Hematopoietic multipotent progenitor cell treated with erythropoietin and hydrocortisone succinate and interleukin-3 and kit ligand, for 8 days (in vitro differentiated cells): ENCODE measurements at places on chromosomes 16 and 17.
A peak's percentile ranks its signal among the peaks of the same experiment; 100 is the strongest.

DNA sequence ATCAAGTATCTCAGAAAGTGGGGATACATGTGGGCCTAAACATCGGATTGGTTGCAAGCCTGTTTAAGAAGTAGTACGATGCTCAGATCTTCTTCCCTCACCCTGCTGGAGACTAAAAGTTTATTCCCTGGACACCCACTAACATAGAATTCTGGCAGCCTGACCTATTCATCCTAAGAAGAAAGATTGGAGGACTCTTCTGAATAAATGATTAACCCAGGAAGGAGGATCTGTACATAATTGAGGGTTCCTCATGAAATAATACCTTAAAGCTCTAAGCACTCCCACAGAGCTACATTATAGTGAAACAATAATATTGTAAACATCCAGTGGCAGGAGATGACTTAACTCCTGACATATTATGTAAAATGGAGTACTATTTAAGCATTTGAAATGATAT is 111.7 kb downstream of the NLK start:
- DNase-seq, result no peak

GRCh38 chr16:67206838-67207248 is 7.9 kb downstream of the ELMO3 start:
- DNase-seq, result no peak

DNA sequence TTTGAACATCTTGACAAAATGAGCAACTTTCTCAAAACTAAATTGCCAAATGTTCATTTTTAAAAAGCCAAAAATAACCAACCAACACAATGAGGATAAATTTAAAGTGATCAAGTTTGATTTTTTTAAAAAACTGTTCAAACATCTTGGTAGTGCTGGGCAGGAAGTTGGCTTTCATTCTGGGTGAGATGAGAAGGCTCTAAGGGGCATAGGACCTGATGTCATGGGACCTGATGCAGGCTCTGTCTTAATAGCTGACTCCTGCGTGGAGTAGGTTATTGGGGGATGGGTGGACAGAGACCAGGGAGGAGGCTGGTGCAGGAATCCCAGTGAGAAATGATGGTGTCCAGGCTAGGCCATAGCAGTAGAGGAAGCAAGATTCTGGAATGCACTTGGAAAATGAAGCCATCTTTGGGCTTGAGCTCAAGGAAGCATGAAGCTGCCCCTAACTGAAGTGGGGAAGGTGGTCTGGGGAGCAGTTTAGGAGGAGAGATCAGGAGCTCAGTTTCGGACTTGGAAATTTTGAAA is 20.4 kb downstream of the NLRC5 start:
- no peak for DNase-seq

DNA sequence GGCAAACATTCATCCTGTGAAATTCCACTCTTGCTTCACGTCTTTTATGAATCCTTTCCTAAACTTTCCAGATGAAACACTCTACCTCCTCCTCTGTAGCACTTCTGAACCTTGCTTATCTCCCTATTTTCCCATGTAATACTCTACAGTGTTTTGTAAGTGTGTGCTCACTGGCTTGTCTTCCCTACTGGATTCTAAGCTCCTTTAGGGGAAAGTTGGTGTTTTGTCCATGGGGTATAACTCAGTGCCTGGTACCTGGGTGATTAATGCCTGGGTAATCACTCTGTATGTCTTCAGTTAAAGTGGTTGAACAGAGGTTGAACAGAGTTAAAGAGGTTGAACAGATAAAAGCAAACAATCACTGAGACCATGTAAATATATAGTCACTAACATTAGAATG is 3.8 kb upstream of the KAT7 start:
- no peak for DNase-seq

GRCh38 chr17:40326014-40326831 is 17.2 kb downstream of the RARA start:
- DNase-seq, result no peak

GRCh38 chr16:57147381-57148221 is 38.2 kb downstream of the PSME3IP1 start:
- DNase-seq, result no peak

DNA sequence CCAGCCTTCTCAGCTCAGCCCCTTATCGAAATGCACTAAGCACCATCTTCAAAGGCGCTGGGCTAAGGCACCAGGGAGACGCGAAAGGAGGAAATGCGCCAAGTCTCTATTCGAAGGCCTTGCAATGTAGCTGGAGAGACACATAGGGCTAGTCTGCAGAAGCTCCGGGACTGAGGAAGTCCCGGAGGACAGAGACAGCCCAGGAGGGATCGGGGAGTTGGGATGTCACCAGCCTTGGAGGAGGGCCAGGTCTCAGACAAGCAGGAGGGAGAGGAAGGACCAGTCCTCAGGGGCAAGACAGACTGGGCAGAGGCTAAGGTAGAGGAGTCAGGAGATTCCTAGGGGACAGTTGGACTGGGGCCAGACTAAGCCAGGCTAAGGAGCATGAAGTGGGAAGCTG is 8.5 kb downstream of the C17orf100 start:
- DNase-seq, result no peak

DNA sequence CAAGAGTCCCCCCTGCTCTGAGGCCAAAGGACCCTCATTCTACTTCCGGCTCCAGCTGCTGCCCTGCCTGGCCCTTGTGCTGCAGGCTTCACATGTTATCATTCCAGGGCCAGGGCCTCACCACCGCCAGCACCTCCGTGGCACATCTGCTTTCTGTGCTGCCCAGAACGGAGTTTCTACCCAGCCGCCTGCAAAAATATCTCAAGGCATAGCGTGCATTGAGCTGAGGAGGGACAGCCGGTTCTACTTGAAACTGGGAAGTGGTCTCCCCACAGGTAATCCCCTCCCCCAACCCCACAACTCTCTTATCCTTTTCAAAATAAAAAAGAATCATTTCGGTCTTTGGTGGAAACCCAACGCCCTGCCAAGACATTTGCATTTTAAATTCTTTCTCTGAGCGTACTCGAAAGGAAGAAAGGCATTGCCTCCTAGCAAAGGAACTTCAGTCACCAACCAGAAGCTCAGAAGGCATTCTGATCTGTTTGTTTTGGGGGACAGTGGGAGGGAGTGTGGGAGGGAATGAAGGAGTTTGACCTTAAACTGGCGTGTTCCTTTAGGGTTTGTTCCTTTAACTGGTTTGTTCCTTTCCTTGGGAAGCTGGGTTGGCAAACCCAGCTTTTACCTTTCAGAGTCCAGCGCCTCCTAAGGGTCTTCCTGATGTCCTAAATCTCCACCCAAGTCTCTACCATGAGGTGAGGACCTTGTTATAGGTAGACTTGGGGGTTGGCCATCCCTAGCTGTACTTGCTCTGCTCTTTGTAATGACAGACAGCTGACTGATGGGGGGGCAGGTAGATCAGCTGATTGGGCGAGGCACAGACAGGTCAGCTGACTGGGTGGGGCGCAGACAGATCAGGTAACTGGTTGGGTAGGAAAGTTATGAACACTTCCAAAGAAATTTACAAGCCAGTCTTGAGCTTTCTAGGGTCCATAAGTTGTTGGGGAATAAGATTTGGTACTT is 33.4 kb upstream of the PIK3R6 start:
- peak; percentile 44 for DNase-seq

GRCh38 chr17:12727881-12728280 is 61.4 kb upstream of the ARHGAP44 start:
- no peak for DNase-seq

DNA sequence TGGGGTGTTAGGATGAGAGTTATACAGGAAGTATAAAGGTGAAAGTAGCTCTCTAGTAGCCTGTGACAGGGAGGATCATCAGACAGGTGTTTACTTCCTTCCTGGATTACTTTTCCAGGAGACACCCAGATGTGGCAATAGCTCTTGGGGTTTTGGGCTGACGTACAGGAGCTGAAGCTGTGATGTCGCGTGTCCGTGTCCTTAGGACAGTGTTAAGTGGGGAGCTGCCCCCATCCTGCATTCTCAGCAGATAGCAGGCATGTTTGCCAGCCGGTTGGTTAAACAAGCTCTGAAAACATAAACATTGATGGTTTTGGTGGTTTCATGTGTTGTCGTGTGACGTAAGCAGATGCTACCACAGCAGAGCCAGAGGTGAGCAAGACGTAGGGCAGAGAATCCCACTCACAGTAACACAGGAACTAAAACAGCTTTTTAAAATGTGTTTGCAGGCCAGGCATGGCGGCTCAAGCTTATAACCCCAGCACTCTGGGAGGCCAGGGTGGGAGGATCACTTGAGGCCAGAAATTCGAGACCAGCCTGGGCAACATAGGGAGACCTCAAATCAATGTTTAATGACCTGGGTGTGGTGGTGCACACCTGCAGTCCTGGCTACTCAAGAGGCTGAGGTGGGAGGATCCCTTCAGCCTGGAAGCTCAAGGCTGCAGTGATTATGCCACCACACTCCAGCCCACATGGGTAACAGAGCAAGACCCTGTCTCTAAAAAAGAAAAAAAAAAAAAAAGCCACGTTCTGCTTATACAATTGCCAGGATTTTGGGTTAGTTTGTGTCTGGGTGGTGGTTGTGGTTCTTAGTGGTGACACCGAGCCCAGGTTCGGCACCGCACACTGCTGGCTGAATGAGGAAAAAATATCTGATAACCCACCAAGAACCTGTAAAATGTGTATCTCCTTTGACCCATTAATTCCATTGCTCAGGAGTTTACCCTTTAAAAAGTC is 18.2 kb upstream of the IL17C start:
- no peak for DNase-seq

- DNase-seq, result peak; percentile 59
Observed at GRCh38 chr16:4511441-4512082, 27.0 kb downstream of the CDIP1 start.

DNA sequence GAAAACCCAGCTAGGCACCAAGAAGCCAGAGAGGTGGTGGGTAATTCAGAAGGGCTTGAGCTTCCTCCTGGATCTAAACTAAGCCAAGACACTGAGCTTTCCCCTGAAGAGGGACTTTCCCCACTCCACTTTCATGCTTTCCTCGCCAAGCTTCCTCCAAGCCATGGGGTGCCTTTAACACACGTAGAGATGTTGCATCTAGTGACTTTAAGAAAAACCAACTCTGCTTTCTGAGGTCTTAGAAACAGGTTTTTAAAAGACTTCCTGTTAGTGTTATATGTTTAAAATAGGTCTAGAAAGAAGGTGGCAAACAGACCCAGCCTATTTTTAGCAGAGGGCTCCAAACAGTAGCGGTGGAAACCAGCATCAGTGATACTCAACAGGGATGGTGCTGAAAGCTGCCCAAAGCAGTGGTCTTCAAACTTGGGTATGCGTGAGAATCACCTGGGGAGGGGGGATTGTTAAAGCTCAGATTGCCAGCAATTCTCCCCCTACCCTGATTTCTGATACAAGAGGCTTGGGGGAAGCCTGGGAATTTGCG is 585.6 kb downstream of the CDH13 start:
- no peak for DNase-seq

- DNase-seq, result no peak
Observed at GRCh38 chr17:17381446-17382064, 78.4 kb downstream of the NT5M start.

DNA sequence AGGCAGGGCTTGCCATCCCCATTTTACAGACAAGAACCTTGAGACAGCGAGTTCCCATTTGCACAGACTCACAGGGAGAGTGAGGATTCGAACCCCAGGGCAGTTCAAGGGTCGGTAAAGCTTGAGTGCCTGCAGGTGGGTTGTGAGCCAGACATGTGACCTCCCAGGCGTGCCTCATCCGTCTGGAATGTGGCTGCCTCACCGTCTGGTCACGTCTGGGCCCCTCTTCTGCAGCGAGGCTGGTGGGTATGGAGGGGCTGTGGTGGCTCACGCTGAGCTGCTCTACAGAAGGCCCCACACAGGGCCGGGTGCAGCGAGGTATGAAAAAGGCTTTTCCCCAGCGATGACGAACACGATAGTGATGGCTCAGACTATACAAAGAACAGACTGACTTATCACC is 35.8 kb upstream of the LHX1 start:
- no peak for DNase-seq

- DNase-seq, result no peak
Observed at GRCh38 chr17:9672691-9673090, 27.4 kb downstream of the USP43 start.

DNA sequence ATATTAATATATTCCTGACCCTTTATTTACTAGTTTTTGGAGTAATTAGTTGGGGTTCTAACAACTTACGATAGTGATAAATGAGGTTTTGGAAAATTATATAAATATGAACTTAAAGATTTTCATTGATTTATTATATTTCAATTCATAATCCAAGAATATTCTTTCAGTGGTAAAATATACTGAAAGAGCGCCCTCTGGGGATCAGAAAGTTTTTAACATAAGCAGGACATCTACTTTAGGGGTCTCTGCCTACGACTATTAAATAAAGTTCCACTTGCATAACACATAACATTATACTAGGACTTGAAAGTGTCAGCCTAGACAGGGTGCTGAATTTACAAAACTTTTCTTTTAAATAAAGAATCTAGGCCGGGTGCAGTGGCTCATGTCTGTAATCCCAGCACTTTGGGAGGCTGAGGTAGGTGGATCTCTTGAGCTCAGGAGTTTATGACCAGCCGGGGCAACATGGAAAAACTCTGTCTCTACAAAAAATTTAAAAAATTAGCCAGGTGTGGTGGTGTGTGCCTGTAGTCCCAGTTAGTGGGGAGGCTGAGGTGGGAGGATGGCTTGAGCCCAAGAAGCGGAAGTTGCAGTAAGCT is 15.6 kb downstream of the RFWD3 start:
- peak; percentile 35 for DNase-seq

DNA sequence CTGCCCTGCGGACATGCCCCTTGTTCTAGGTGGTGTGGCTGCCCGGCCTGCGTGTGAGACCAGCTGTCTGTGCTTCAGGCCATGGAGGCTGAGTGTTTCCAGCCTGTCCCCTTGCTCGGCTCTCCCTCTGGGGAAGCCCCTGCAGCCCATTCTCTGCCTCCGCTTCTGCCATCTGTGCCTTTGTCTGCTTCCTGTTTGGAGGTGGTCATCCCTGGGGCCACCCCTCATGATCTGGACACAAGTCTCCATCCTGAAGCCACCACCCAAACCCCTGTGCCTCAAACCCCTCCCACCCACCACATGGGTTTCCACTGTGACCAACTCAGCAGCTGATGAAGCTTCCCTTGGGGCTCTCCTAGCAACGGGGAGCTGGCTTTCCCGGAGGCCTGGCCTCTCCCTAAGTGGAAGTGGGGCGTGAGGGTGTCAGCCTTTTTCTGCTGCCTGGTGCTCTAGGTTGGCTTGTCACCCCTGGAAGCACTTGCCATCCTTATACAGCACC is 184.9 kb downstream of the SEC14L1 start:
- no peak for DNase-seq

DNA sequence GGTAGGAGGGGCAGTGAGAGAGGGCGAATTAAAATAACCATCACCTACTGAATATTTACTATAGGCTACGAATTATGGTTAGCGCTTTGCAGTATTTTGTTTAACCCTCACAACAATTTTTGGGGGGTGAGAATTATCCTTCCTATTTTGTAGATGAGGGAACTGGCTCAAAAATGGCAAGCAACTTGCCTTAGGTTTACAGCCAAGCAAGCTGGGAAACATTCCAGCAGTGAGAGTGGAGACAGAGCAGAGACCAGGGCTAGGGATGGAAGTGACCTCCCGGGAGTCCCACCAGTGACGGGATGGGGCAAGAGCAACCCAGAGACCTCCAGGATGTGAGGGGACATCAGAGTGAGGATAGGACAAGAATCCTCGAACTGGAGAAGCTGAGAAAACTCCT is 352 bp upstream of the VMO1 start:
- DNase-seq, result no peak

DNA sequence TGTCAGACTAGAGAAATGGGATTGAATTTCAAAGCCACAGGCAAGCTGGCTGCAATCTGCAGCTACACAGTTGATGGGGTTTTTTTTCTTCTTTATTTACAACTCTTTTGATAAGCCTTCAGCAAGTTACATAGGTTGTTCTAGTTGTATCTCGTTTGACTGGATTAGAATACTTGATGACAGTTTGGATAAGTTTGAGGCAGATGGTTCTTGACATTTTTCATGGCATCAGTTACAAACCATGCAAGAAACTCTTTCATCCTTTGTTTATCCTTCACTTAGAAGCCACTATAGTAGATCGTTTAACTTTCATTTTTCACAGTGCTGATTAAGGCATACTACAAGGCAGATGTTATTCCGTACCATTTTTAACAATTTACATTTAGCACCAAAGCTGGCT is 238.9 kb downstream of the TOX3 start:
- DNase-seq, result no peak
